MCF 10A (cell line): ENCODE measurements at places on chromosomes 11 and 22. TPM values are rescaled to one million over a fixed set of nuclear protein-coding genes. Genes with fewer than 3 reads are reported as not detected.
A peak's percentile ranks its signal among the peaks of the same experiment; 100 is the strongest.

SIPA1 gene
- total RNA-seq: 4.9 TPM in 2 replicates

- no peak for DNase-seq
Observed at GRCh38 chr11:11425806-11426205, 72.8 kb upstream of the CSNK2A3 start.

DNA sequence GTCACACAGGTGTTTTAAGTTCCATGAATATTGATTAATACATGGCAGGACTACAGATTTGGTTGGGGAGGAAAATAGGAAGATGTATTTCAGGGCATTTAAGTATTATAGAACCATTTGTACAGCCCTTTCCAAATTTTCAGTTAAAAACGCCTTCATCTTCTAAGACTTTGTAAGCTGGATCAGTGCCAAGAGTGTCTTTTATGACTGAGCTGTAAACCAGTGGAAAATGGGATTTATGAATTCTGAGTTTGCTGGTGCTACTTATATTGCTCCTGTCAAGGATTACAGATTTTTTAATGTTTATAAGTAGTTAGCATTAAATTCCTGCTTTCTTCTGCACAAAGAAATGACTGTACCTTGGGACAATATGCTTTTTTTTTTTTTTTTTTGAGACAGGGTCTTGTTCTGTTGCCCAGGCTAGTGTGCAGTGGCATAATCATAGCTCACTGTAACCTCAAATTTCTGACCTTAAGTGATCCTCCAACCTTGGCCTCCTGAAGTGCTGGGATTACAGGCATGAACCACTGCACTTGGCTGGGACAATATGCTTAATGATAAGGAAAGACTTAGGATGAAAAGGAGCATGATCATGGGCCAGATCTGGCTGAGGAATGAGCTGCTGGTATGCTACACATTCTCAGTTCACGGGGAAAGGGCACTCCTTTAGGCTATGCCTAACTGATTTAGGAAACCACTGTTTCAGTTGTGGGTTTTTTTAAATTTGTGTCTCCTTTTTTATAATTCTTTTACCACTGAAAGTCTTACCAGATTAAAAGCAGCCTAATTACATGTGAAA, 113.6 kb upstream of the MTNR1B start:
- DNase-seq: no peak

- no peak for DNase-seq
Observed at GRCh38 chr22:35734517-35734827, 16.8 kb downstream of the APOL5 start.

DNA sequence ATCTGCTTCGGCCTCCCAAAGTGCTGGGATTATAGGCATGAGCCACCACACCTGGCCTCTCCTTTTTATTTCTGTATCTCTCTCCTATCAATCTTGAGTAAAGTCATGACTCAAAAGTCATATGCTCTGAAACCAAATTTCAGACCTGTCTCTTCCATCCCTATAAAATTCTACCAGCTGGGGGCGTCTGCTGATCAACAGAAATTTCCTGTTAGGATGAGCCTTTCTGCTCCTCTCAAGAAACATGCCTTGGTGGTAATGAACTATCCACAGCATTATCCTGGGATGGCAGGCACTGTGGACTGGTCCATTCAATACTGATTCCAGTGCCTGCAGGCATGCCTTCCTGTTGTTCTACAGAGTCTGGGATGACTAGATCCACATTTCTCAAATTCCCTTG, 472.6 kb downstream of the NELL1 start:
- DNase-seq: no peak

GRCh38 chr11:128285321-128285720, 302.0 kb downstream of the ETS1 start:
- DNase-seq: no peak

GRCh38 chr11:133928628-133929059, 28.1 kb downstream of the IGSF9B start:
- peak; percentile 76 for DNase-seq

GRCh38 chr11:43986327-43986726, 43.9 kb downstream of the C11orf96 start:
- DNase-seq: no peak

- no peak for DNase-seq
Observed at GRCh38 chr11:64876229-64876750, 2.1 kb downstream of the EHD1 start.

GRCh38 chr22:22195265-22196017, 49.1 kb upstream of the VPREB1 start:
- DNase-seq: peak; percentile 87

- no peak for DNase-seq
Observed at GRCh38 chr11:116439361-116439677, 333.5 kb downstream of the BUD13 start.
